Activated CD8-positive, alpha-beta T cell treated with anti-CD3 and anti-CD28 coated beads for 36 hours (primary cell): ENCODE measurements at places on chromosomes 6 and 20.
A peak's percentile ranks its signal among the peaks of the same experiment; 100 is the strongest.

GRCh38 chr6:161584051-161584450, 310.2 kb upstream of the AGPAT4 start:
- no peak for DNase-seq

- no peak for DNase-seq
Observed at GRCh38 chr6:52243282-52243893, 912 bp downstream of the IL17F start.

DNA sequence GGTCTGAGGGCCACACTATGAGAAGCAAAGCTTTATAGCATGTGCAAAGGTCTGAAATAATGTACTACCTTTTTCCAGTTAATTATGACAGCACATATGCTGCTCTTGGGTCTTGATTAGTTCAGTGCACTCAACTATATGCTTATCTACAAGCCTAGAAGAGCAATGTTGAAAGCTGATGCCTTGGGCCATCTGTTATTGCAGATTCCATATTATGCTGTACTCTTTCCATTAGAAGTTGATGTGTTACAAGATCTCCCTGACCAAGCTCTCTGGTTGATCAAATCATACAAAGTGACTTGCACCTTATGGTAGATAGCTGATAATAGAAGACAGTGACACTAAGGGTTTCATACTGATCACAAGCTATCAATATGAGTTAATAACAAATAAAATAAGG, 327.3 kb downstream of the FRK start:
- no peak for DNase-seq

DNA sequence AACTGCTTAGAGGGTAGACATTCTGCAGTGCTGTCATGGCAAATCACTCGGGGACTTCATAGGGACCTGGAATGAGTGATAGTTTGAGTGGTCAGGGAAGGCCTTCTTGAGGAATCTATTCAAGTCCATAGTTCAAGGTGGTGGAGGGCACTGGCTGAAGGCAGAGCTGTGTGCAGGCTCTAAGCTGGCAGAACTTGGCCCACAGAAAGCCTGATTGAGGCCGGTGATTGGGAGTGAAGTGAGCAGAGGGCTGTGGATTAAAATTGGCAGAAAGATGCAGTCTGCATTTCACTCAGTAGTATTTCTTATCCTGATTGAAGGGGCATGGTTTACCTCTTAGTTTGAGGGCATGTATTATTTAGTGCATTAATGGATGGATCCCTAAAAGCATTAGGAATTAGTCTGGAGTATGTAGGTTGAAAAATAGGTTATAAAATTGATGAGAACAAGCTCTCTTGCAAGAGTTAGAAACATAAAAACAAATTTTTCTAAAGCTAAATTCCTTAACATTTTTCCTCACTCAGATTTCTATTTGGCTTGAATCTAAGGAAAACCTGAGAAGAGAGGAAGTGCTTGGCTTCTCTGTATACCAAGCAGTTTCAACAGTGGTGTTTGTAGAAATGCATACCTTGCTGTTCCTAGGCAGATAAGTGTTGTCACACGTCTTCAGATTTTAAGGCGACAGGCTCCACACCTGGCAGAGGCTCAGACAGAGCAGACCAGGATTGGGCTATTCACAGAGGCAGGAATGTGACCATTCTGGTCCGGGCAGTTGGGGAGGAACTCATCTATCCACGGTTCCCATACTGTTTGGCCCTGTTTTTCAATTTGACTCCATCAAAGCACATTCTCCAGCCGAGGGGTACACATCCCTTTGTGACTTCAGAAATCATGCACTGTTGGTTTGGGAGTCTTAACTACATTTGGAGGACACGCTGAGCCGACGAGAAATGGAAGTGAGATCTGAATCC, 45.2 kb downstream of the UTRN start:
- no peak for DNase-seq

DNA sequence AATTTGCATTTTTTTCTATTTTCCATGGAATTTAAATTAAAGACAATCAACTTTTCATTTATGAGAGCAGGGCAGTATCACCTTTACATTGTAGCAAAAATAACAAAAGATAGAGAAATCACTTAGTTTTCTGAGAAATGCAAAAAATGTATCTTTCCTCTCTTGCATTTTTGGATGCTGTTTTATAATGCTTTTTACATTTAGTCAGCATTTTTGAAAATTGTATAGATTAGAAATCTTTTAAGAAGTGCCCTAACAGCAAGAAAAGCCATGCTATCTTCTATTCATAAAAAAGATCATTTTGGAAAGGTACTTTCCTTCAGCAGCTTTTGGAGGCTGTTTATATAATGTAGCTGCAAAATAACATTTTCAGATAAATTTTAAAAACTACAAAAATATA, 421.8 kb downstream of the EYS start:
- no peak for DNase-seq

- no peak for DNase-seq
Observed at GRCh38 chr6:12947967-12948366, 231.4 kb downstream of the PHACTR1 start.

DNA sequence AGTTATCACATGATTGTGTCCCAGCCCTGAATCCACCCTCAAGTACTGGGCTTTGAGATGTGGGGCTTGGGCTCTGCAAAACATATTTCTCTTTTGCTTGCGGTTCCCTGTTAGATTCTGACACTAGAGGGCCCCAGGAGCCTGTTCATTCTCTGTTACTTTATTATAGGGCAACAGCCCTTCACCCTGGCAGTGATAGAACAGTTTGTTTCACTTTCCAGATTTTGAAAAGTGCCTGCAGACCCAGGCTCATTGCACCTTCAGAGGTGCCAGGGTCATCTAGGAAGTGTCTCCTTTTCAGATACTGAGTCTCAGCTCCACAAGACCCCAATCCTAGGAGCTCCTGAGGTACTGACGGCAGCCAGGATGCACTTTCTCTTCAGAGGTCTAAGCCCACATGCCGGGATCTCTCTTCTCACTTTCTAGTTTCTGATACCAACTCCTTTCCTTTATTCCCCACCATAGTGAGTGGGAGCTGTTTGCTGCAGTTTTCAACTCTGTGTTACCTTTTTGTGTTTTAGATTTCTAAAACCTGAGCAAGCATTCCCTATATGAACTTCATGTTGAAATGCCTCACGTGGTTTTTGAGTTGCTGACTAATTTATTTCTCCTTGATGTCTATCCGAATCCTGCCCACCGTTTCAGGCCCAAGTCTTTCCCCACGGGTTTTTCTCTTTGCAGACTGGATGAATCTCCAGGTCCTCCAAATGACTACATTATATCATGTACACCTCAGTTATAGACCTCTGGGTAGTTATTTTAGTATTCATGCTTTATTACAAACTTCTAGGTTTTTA, 10.9 kb downstream of the ABT1 start:
- peak; percentile 81 for DNase-seq

DNA sequence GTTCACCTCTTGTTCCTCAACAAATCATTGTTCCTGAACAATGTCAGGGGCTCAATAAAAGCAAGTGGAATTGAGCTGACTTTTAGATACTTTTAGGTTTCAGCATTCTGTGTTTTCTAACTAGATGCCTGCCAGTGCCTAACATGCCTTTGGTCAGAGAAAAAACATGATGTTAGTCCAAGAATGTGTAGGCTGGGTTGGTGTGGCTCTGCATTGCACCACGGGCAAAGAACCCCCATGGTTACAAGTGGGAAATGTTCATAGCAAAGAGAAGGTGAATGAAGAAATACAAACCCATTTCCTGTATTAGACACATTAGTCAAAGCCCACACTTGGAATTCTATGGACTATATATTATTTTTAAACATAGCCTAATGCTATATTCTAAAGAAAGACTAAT, 193.3 kb downstream of the TMEM200A start:
- DNase-seq = no peak

DNA sequence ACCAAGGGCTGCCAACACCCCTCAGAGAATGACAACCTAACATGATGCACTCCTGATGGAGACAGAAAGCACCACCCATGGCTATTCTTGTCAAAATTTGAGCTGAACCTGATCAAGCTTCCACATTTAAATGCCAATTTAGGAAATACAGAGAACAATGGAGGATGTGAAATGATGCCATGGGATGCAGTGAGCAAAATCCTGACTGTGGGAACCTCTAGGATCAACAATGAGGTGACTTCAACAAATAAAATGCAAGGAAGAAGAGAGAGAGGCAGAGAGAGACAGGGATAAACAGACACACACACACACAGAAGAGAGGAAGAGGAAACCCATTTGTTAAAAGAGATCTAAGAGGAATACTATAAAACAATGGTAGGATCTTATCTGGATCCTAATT, 119.6 kb upstream of the NUP153 start:
- no peak for DNase-seq

- DNase-seq = no peak
Observed at GRCh38 chr6:161755080-161755479, 481.2 kb upstream of the AGPAT4 start.
